ENCODE measurements at places on chromosomes 3 and 15.

DNA sequence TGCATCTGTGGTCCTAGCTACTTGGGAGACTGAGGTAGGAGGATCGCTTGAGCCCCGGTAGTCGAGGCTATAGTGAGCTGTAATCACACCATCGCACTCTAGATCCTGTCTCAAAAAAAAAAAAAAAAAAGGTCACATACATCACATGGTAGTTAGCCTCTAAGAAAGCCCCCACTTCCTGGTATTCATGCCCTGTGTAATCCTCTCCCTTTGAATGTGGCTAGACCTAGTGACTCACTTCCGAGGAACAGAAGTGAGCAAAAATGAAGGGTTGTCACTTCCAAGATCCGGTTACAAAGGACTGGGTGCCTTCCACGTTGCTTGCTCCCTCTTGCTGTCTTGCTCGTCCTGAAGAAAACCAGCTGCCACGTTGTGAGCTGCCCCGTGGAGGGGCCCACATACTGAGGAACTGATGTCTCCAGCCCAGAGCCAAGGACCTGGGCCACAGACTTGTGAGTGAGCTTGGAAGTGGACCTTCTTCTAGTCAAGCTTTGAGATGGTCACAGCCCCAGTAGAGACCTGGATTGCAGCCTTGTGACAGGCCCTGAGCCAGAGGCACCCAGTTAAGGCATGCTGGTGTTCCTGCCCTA, 12.6 kb upstream of the LCTL start:
- no peak for DNase-seq

DNA sequence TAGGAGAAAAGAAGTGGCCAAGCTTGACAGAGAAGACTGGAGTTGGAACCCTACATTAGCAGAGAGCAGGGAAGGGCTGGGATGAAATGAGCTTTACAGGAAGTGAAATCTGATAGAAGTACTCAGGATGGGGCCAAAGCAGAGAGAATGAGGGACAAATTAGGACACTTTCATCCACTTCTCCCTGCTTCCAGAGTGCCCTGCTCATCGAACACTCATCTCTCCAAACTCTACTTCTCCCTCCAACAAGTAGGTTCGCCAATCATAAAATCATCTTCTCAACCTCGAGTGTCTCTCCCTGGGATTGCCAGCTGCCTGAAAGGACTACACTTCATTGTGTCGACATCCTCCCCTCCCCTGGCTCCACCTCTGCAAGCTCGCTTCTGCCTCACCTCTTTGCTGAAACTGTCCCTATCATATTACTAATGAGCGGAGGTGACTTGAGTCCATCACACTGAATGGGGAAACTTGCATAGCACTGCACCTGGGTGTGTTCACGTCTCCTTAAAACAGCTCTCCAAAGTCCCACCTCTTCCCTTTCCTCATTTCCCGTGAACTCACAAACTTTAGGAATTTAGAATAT, 365.8 kb downstream of the FOXP1 start:
- DNase-seq, result no peak

DNA sequence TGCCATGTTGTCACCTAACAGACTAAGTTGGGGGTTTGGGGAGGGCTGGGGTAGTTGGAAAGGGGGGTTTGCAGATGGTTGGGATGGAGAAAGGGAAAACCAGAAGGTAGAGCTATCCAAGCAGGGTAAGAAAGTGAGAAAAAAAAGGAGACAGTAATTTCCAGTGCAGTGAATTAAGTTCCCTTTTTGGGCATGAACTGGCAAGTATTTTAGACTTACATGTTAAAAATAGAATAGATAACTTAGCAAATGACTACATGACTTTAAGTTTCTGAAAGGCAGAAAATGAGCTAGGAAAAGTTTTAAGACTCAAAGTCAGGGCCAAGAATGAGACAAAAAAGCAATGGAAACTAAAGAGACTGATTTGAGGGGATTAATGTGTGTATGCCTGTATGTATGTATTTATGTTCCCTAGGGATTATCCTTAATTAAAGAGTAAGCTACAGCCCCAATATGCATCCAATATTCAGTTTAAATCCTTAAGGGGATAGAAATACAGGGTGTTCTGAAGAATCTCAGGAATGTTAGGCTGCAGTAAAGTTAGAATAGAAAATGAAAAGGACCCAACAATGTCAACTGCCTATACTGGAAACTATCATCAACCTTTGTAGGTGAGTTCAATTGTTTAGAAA, 285.2 kb upstream of the MME start:
- no peak for DNase-seq

DNA sequence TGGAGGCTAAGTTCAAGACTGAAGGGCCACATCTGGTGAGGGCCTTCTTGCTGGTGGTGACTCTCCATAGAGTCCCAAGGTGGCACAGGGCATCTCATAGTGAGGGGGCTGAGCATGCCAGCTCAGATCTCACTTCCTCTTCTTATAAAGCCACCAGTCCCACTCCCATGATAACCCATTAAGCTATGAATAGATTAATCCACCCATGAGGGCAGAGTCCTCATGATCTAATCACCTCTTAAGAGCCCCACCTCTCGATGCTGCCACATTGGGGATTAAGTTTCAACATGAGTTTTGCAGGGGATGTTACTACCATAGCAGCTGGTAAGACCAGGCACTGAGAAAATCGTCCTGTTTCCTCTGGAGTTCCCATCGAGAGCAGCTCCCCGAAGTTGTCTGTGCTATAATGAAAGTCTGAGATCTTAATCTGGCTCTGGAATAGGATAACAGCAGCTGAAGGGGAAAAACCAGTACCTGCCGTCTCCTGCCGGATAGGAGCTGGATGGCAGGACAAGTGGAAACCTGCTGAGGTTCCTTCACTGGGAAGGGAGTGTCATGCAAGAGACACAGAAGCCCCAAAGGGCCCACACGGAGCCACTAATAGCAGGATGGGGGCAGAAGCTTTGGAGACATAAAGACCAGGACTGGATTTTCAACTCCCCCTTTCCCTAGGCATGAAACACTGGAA, 79.5 kb upstream of the EPHB3 start:
- no peak for DNase-seq

GRCh38 chr3:104323226-104323625, 1043.5 kb upstream of the ALCAM start:
- DNase-seq, result no peak

- DNase-seq, result no peak
Measured at GRCh38 chr3:150038830-150039229, 68.1 kb upstream of the PFN2 start.

Data from activated naive CD4-positive, alpha-beta T cell treated with anti-CD3 and anti-CD28 coated beads, Interleukin-2, amount 10 ng/mL, durations not matched to agents 7 days and 5 days (primary cell).